ENCODE measurements at places on chromosomes 5 and 9.

DNA sequence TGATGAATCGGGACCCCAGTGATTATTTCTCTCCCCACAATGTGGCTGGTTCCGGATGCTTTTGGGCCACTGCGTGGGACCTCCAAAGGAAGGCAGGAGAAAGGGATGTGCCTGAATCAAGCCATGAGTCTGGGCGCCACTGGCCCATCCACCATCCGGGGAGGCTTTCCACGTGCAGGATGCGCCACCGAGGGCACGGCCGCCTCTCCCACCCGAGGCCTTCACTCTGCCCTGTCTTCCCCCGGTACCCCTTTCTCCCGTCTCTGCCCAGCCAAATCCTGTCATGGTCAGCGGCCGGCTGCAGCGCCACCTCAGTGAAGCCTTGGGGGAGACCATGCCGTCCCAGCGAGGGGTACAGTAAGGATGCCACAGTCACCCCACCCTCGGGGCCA is 43.9 kb upstream of the GRHPR start:
- DNase-seq: no peak

DNA sequence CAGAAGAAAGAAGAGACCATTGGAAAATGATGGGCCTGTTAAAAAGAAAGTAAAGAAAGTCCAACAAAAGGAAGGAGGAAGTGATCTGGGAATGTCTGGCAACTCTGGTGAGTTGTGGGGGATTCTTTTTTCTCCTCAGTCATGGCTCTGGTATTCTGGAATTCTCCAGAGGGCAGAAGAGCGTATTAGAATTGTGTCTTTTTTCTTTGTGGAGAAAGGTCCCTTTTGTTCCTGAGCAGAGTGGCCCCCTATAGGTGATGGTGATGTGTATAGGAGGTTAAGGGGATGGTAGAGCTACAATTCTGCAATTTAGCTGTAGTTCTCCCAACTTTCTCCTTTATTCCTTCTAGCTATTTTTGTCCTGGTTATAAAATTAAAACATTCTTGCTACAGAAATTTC is 1.6 kb upstream of the DHFR start:
- no peak for DNase-seq

DNA sequence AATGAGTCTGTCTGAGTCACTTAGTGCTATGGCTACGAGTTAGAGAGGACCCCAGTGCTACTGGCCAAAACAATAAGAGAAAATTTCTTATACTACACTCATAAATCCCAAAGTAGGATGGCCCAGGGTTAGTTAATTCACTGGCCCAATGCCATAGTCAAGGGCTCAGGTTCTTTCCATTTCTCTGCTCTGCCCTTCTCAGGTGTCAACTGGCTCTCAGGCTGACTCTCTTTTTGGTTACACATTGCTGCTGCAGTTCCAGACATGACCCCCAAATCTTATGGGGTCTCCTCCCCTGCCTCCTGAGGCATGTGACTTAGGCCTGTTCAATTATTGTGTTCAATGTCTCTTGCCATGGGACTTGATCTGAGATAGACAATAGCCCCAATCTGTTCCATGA is 70.4 kb downstream of the ARHGEF37 start:
- peak; percentile 29 for DNase-seq

DNA sequence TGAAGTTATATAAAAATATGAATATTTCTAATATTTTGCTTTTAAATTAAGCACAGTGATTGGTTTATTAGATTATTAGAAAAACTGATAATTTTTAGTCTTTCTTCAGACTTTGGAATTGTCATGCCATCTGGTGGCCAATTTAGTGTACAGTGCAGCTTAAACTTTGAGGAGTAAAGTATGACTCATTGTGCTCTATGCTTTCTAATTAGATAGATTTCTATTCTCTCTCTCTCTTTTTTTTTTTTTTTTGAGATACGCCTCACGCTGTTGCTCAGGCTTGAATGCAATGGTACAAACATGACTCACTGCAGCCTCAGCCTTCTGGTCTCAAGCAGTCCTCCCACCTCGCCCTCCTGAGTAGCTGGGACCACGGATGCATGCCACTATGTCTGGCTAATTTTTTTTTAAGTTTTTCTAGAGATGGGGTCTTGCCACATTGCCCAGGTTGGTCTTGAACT is 42.1 kb upstream of the GPR21 start:
- peak; percentile 81 for DNase-seq

GRCh38 chr5:36156121-36156601 is 4.2 kb downstream of the SKP2 start:
- no peak for DNase-seq

- DNase-seq: no peak
Measured at GRCh38 chr5:172417130-172417841, 37.0 kb downstream of the SH3PXD2B start.

- no peak for DNase-seq
Measured at GRCh38 chr5:139340051-139340450, 1.6 kb upstream of the PAIP2 start.

GRCh38 chr5:137627293-137627692 is 108.6 kb downstream of the KLHL3 start:
- no peak for DNase-seq

- no peak for DNase-seq
Measured at GRCh38 chr5:118185018-118185417, 803.3 kb downstream of the DTWD2 start.

DNA sequence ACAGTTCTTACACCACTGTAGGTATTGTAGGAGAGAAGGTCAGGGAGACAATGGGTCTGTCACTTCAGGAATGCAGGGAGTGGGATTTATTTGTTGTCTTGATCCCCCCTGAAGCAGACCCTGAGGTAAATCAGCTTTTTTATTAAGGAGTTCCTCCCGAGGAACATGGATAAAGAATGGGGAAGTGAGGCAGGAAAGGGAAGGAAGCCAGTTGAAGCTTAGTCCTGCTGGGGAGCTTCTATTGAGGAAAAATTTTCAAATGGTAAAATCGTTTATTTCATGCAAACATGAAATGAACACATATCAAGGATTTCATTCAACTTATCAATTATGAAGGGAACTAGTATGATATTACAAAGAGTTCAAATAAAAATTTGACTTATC is 318.6 kb upstream of the PIK3R1 start:
- no peak for DNase-seq

- DNase-seq: peak; percentile 63
Measured at GRCh38 chr5:40904205-40904993, 4.9 kb upstream of the C7 start.

GRCh38 chr9:16846367-16846766 is 24.1 kb downstream of the BNC2 start:
- DNase-seq: no peak

DNA sequence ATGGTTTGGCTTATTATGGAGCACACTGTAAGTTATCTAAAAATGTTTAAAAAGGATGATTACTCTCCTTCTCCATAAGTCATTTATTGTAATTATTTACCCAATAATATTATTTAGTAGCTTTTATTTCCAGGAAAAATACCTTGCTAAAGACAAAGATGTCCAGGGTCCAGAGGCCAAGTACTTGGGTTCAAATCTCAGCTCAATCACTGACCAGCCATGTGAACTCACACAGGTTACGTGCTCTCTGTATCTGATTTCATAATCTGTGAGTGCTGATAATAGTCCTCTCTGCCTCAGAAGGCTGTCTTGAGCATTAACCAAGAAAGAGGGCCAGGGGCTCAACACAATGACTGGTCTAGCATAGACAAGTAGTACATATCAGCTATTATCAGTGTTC is 27.0 kb downstream of the ALDH1A1 start:
- no peak for DNase-seq

- no peak for DNase-seq
Measured at GRCh38 chr5:82884821-82885471, 192.2 kb downstream of the TMEM167A start.

- no peak for DNase-seq
Measured at GRCh38 chr5:159782197-159782994, 133.9 kb upstream of the ADRA1B start.

DNA sequence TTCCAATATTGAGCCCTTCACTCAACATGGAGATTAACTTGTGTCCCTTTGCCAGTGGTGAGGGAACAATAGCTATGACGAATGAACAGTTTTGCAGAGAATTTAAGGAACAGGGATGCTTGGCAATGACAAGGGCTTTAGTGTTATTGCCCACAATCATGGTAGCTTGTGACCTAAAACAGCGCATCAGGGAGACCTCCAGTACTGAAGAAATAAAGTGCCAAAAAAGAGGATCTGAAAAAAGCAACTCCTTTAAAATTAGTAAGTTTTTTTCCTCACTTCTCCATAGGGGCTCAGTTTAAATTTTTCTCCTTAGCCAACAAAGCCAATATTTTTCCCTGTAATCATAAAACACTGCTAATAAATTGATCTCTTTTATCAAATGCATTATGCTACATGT is 41.8 kb upstream of the PAM start:
- no peak for DNase-seq

GRCh38 chr9:112789473-112789872 is 38.9 kb downstream of the SNX30 start:
- DNase-seq: no peak

DNA sequence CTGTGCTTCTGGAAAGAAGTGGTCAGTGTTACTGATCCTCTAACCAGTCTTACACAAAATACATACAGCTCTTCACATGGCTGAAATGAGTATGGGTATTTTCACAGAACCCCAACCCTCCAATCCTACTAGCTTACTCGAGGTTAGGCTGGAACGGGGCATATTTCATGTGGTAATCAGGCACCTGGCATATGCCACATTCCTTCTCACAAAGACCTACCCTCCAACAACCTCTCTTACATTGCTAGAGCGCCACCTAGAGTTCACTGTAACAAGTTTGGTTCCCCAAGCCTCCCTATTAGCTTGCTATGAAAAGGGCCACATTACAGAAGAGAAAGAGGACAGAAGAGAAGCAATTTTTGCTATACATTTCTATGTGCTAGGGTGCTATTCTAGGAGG is 597.3 kb downstream of the PRELID2 start:
- DNase-seq: peak; percentile 65

GRCh38 chr9:21764846-21765245 is 37.6 kb upstream of the MTAP start:
- no peak for DNase-seq

GRCh38 chr5:80654054-80654390 is 430 bp upstream of the MSH3 start:
- DNase-seq: peak; percentile 80

DNA sequence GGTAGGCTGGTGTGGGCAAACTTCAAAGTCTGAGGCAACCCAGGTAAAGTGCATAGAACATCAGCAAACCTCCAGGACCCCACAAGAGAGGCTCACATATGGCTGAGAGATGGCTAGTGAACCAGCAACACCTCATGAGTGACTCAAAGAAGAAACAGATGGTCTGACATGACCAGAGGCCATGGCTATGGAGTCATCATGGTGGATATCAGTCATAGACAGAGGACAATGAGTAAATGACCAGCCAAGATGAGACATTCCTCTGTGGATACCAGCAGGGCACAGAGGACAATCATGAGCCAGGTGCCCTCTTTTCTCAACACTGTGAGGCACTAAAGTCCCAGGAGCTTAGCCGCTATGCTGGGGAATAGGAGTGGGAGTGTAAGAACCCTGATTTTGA is 180.8 kb downstream of the RASEF start:
- DNase-seq: no peak

DNA sequence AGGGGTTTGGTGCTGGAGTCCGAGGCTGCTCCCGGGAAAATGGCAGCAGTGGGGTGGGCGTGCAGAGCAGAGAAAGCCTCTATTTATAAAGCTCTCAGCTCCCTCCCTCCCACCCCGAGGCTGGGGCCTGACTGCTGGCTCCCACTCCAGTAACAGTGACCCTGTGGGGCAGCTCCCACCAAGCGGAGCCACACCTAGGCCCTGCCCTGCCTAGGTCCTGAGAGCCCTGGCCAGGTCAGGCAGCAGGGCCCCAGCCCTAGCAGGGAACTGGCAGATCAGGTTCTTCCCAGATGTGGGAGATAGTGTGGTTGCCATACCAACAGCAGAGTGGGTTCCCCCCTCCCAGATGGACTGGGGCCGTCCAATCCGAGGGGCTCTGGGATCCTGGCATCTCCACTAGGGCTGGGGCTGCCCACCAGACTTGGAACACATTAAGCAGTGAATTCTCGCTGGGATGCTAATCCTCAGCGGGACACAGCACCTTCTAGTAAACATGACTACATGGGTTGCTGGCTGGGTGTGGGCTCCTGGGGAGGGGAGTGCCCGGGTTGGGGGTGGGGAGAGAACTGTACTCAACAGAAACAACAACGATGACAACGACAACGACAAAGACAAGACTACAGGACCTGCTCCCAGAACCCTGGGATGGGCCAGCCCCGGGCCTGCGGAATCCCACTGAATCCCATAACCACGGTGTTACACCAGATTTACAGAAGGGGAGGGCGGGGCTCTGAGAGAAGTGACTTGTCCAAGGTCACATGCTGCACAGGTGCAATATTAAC is 1.5 kb downstream of the SH3GLB2 start:
- peak; percentile 72 for DNase-seq

DNA sequence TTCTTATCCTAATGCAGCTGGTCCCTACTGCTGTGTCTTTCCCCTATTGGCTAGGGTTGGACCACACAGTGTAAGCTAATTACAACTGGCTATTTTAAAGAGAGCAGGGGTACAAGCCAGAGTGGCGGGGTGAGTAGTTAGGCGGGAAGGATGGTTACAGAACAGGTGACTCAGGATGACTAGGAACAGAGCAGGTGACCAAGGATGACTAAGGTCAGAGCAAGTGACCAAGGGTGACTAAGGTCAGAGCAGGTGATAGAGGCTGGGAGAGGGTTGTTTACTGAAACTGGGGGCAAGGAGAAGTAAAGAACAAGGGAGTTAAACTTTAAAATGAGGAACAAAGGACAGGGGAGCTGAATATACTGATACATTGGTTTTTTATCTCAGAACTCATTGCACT is 125.4 kb downstream of the PTTG1 start:
- DNase-seq: no peak

GRCh38 chr9:18542837-18543405 is 69.0 kb downstream of the ADAMTSL1 start:
- no peak for DNase-seq

GRCh38 chr5:76303921-76304320 is 99.2 kb upstream of the IQGAP2 start:
- no peak for DNase-seq

DNA sequence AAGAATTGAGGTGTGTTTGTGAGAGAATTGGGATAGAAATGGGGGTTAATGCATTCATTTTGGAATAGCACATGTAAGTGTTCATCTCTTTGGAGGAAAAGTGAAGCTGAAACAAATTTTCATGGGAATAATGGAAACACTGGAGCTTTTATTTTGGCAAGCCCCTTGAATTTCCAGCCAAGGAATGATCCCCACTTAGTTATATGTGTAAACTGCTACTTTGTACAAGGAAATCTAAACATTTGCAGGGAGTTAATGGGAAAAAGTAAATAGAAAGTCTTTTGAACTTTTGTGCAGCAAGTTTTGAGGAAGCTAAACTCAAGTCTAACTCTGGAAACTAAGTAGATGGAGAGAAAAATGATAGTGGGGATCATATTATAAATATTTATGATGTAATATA is 44.1 kb downstream of the CAMK4 start:
- no peak for DNase-seq

GRCh38 chr5:36919238-36919637 is 42.7 kb downstream of the NIPBL start:
- no peak for DNase-seq

DNA sequence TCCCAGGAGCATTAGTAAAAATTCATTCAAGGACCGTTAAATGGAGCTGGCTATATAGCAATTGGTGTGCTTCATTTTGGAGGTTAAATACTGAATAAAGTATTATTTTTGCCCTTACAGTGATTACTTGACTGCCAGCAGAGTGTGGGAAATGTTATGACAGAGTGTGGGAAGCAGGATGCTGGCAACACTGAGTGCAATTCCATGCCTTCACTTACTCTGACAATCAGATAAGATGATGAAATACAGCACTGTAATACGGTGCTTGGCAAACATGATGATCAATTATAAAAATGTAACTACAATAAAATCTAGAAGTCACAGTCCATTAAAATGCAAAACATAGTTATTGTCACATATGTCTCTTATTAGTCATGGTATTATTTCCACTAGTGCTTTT is 651.3 kb downstream of the PTPRD start:
- no peak for DNase-seq
